ENCODE measurements at places on chromosomes 16 and 17. TPM values are rescaled to one million over a fixed set of nuclear protein-coding genes. Genes with fewer than 3 reads are reported as not detected.

ATP1B2 gene
- total RNA-seq = 4.8 TPM

KRTAP4-16 gene
- not detected for total RNA-seq

DNA sequence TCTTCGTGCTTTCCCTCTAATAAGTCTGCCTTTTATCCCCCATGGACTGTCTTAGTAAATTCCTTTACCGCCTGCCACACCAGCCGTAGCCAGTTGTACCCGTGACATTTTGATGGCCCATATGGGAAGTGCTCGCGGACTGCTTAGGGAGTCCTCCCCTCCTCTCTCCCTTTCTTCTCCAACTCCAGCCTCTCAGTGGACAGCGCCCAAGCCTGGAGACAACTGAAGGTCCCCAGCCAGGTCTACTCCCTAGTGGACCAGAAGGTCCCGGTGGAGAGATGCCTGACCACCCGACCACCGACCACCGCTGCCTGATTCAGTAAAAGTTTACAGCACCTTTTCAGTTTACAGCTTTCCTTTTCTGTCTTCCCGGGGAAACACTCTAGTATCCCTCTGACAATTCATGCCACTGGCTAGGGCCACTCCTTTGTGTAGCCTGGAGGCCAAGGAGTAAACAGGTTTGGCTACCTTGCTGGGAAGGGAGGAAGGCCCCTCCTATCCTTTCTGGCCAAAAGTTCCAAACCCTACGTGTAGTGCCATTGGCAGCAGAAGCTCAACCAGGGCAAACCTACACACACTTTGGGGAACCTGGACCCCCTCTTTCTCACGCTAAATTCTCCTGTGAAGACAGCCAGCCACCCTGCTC, 18.0 kb downstream of the CTRB2 start:
- no peak for DNase-seq

MPP3 gene
- 28.6 TPM for total RNA-seq

DNA sequence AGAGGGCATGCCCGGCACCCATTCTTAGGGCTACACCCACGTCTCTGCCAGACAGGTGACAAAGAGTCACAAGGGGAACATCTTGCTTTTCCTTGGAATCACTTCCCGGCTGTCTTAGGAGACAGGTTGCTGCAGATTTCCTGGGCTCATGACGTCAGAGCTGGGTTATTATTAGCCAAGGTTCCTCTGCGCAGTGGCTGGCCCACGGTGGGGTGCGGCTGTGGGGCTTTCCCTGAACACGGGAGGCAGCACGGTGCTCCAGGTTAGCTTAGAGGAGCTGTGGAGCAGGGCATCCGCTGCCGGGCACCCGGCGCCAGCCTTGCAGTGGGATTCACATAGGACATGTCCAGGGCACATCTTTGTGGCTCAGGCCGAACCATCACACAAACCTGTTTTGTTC, 118.0 kb upstream of the PLCG2 start:
- DNase-seq = no peak

DNA sequence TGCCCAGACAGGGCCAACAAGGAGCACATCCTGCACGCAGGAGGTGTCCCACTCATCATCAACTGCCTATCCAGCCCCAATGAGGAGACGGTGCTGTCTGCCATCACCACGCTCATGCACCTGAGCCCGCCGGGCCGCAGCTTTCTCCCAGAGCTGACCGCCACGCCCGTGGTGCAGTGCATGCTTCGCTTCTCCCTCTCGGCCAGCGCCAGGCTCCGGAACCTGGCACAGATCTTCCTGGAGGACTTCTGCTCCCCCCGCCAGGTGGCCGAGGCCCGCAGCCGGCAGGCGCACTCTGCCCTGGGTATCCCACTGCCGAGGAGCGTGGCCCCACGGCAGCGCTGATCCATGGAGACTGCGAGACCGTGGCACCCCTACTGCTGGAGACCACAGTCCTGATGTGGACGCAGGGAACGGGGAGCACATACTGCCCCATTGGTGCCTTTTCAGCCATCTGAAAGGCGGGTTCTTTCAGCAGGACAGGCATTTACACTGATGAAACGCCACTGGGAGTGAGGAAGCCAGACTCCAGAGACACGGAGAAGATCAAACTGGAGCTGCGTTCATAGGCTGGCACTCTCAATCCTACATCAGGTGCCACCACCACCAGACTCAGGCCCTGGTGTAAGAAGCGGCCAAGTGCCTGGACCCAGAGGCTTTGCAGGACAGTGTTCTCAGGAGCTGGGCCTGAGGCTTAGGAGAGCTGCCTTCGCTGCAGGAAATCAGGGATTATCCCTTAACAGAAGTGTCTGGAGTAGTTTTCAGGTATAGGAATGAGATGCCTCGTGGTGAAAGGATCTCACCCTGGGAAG, 2.6 kb downstream of the NT5C start:
- no peak for DNase-seq

- DNase-seq = no peak
These were observed 31.2 kb downstream of the RNF135 start for GRCh38 chr17:31002047-31002446.

NUFIP2 gene
- total RNA-seq = 51.5 TPM

DNA sequence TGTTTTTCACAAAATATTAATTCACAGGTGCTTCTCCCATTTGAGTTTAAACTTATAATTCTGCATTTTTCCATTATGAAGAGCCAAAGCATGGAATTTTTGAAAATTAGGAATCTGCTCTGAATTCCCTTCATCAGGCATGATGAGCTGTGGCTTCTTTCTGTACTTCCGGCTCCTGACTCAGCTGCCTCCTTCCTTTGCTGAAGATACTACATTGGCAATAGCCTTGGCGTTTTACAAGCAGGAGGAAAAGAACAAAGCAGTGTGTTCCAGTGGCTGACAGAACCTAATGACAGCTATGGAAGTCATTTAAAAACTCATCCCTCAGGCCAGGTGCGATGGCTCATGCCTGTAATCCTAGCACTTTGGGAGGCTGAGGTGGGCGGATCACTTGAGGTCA, 18.4 kb upstream of the USP36 start:
- DNase-seq = no peak

DNA sequence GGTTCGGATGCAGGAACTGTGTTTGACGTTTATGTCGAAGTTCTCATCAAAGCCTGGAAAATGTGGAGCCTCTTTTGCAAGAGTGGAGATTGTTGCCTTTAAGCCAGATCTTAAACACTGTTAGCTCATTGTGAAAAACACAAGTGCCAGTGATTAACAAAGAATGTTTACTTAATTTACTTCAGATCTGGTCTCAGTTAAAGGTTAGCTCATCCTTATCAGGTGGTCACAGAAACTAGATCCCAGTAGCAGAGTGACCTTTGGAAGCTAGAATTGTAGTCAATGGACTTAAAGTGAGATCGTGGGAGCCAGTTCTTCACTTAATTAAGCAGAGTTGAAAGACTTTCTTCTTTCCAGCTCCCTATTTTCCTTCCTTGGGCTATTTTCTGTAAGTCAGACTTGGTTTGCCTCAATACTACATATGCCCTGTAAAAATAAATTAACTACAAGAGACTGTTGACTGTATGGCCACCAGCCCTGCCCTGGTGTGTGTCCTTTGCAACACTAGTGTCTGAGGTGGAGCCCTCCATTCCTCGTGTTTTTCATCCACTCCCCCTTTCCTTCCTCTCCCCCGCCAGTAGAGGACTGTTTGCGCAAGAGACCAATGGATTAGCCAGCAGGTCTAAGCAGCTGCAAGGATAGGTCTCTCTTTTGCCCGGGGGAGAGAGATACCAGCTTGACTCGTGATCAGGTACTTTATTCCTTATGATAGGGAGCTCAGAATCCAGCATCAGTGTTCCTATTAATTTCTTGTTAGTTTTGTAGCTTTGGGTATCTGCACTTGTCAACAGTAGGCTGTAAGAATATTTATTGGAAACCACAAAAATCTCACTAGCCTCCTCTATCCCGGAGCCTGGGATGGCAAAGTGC, 20.2 kb downstream of the FBXO39 start:
- no peak for DNase-seq

CCDC102A gene
- 11.3 TPM for total RNA-seq

DNA sequence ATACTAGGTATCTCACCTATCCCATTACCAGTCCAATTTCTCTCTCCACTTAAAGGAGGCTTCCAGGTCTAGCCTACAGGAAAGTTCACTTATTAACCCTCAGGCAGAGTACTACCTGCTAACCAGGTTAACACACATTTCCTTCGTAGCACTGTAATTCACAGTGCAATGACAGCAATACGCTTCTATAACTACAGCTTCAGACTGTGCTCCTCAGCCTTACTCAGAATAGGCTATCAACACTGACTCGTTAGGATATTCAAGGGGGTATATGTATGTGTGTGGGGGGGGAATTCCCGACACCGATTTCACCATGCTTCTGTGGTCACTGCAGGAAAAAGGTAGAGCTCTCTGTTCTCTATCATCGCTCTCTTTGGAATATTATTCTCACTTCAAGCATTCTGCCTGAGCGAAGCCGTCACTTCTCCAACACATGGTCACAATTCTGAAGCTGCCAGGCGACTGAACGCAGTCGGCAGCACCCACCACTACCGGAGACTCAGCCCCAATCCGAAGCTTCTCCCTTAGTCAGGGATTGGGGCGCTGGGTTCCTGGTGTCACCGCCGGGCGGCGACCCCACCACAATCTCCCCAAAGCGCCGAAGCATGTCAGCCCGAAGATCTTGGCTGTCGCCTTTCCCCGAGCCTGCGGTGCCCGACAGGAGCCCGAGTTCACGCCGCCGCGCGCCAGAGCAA, 618 bp downstream of the GGA3 start:
- DNase-seq = no peak

DNA sequence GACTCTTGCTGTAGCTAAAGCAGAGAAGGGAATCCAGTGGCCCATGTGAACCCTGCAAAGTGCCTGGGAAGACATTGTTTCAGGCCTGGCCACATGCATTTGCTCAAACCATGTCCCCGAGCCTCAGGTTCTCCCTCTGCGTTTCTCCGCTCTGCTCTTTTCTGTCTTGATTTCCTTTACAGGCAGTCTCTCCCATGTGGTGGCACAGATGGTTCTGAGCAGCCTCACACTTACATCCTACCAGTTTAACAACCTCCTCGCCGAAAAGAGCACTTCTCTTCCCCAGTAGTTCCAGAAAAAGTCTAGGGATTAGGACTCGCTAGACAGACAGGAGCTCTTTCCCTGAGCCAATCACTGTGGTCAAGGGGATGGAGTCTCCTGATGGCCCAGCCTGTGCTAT, 28.3 kb upstream of the MYH10 start:
- DNase-seq = no peak

- DNase-seq = no peak
These were observed 301.9 kb downstream of the SOX9 start for GRCh38 chr17:72422505-72423285.

TMC8 gene
- 26.6 TPM for total RNA-seq

DNA sequence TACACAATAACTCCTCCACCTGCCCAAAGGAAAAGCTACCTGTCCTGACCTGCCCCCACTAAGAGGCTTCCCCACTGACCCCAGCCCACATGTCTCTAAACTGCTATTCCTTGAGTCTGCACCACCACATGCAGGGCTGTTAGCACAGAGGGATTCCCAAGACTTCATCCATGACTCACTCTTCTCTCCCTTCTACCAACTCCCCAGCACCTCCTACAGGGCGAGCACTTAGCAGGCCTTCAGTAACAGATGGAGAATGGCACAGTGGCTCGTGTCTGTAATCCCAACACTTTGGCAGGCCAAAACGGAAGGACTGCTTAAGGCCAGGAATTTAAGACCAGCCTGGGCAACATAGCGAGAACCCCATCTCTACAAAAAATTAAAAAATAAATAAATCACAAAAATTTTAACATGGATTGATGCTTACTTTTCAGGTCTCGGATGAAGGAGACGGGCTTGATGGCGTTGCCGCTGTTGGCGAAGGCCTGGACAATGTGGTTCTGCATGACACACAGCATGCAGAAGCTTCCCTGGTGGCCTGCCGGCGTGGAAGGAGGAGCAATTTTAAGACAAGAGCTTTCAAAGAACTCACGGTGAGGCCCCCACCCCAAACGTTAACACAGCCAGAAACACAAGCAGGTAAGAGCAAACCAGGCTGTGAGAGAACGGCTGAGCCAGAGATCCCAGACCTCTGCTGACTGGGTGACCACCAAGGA, 12.0 kb downstream of the USP36 start:
- no peak for DNase-seq

DNA sequence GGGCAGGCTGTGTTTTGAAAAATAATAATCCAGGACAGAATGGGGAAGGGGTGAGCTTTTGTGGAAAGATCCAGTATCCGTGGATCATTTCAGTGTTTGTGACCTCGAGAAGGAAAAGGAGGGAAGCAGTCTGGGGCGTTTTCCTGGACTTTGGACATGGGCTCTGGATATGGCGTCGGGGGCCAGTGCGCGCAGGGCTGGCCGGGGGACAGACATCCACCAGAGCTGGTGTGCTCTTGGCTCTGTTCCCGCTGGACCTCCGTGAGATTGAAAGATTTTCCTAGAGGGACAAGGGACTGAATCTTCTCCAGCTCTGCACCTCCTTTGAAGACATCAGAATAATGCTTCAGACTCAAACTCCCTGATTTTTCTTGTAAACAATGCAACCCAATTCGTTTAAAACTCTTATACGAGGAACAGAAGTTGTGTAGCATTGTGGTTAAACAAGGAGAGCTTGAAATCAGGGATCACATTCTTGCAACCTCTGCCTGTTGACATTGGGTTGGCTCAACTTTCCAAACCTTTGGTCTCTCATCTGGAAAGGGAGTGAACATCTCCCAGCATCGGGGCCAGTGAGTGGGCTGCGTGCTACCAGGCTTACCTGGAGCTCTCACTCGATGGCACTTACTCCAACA, 75.9 kb downstream of the C16orf95 start:
- no peak for DNase-seq

VPS25 gene
- total RNA-seq = 42.3 TPM
